ENCODE measurements at places on chromosomes 5 and 9. TPM values are rescaled to one million over a fixed set of nuclear protein-coding genes. Genes with fewer than 3 reads are reported as not detected.

The ZNF354C gene
- 0.78 TPM for total RNA-seq

The FOXD4 gene
- 0.56 TPM for total RNA-seq

The JAKMIP2 gene
- not detected for total RNA-seq

The BAAT gene
- 0.43 TPM for total RNA-seq

The ZFAND5 gene
- 137 TPM for total RNA-seq

The ACOT12 gene
- not detected for total RNA-seq

The S1PR3 gene
- 35.5 TPM for total RNA-seq

The AUH gene
- total RNA-seq = 9.8 TPM

The SLC28A3 gene
- total RNA-seq = not detected

The DMRT2 gene
- total RNA-seq = not detected

The FBP2 gene
- total RNA-seq = not detected

The HDAC3 gene
- total RNA-seq = 52.6 TPM

The IQGAP2 gene
- total RNA-seq = 1.0 TPM

The TPPP gene
- 5.8 TPM for total RNA-seq

The NPM1 gene
- total RNA-seq = 3,645 TPM

The KIF4B gene
- total RNA-seq = not detected

The ZDHHC11B gene
- 1.3 TPM for total RNA-seq

The C9 gene
- not detected for total RNA-seq

The BTNL3 gene
- not detected for total RNA-seq

The IPPK gene
- total RNA-seq = 12.3 TPM

The CER1 gene
- total RNA-seq = not detected

The PFN3 gene
- total RNA-seq = not detected

The DMRT3 gene
- total RNA-seq = not detected

The PCDHGA6 gene
- 0.23 TPM for total RNA-seq

The INSYN2B gene
- 0.73 TPM for total RNA-seq

The ARL10 gene
- total RNA-seq = 0.09 TPM

Measured in A549 treated with RU486 at 1 μM for 4 hours (cell line).